ENCODE measurements at places on chromosomes 6 and 20. TPM values are rescaled to one million over a fixed set of nuclear protein-coding genes. Genes with fewer than 3 reads are reported as not detected.

The CALHM6 gene
- total RNA-seq = not detected

The OPRM1 gene
- not detected for total RNA-seq

The HLA-DQB2 gene
- total RNA-seq = not detected

The RNF144B gene
- total RNA-seq = 0.60 TPM

The ZKSCAN3 gene
- total RNA-seq = 5.0 TPM

The FERMT1 gene
- 7.0 TPM for total RNA-seq

The ITPR3 gene
- total RNA-seq = 59.8 TPM

The SMIM28 gene
- total RNA-seq = not detected

The DNAH8 gene
- total RNA-seq = not detected

The MYCT1 gene
- 2.9 TPM for total RNA-seq

The ARMH2 gene
- total RNA-seq = not detected

The OXT gene
- not detected for total RNA-seq

The F13A1 gene
- not detected for total RNA-seq

The CGA gene
- not detected for total RNA-seq

The SRSF3 gene
- total RNA-seq = 238 TPM

The ZNF311 gene
- total RNA-seq = 1.2 TPM

DNA sequence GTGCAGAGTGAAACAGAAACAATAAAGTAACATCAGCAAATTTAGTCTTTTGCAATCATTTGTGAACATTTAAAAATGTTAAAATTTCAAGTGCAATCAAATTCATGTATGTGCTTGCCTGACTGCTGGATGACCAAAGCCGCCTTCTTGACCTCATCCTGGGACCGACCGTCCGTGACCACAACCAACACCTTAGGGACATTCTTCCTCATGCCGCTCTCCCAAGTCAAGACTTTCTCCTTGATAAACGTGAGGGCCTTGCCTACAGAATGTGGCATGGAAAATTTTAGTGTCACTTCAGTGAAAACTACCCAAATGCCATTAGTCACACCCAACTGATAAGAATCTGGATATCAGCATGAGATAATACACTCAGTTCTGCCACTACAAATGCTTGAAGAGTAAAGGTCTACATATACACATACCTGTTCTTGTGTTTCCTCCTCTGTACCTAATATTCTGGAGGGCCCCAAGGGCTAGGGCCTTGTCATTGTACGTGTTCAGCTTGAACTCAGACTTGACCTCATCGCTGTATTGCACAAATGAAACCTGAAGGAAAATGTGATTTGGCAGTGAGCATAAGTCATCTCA is 86.8 kb downstream of the COL12A1 start:
- no peak for DNase-seq

- DNase-seq = peak; percentile 64
Measured at GRCh38 chr20:24146231-24146634, 157.7 kb upstream of the GGTLC1 start.

DNA sequence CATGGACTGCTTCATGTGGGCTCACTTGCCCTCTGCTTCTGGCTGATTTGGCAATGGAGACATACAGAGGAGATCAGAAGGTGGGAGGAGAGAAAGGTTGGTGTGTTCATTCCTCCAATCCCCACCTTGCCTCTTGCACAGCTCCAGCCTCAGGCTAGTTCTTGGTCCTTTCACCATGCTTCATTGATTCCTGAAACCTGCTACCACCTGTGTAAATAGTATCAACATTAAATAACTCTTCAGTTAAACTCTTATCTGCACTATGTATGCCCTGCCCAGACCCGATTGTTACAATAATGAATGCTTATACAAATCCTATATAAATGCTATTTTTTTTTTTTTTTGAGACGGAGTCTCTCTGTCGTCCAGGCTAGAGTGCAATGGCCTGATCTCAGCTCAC is 174.5 kb downstream of the CD83 start:
- DNase-seq = no peak

DNA sequence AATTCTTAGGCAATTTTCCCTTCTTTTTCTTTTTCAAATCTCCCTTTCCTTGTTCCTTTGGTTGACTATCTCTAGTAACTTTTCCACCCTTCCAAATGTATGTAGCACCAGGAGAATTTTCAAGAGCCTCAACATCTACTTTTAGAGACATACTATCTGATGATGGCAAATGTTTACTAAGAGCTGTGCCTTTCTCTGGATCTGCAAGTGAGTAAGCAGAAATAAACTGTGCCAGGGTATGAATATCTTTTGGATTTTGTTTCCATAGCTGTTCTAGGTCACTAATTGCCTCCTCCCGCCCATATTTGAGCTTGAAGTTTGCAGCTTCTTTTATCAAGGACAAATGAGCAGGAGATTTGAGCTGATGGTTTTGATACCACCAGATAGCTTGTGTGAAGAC is 69.5 kb downstream of the GTF2H5 start:
- DNase-seq = no peak

- no peak for DNase-seq
Measured at GRCh38 chr6:168903613-168904345, 349.9 kb downstream of the THBS2 start.

- DNase-seq = no peak
Measured at GRCh38 chr20:38727607-38728190, 3.4 kb downstream of the SLC32A1 start.

- no peak for DNase-seq
Measured at GRCh38 chr6:160298121-160298520, 39.5 kb upstream of the SLC22A2 start.

DNA sequence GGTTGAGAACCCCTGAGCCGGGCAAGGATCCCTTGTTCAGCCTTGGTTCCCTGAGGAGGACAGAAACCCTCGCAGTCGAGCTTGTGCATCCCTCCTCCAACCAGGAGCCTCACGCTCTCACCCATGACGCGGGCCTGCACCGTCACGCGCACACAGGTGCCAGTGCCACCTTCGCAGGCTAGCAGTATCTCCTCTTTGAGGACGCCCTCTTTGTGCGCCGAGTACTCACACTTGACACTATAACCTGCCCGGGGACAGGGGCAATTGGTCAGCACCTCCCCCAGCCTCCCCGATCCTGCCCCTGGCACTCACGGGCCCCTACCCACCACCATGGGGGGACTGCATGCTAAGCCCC is 13.3 kb downstream of the ADISSP start:
- DNase-seq = no peak

GRCh38 chr6:134642279-134642678 is 307.6 kb downstream of the ALDH8A1 start:
- no peak for DNase-seq

DNA sequence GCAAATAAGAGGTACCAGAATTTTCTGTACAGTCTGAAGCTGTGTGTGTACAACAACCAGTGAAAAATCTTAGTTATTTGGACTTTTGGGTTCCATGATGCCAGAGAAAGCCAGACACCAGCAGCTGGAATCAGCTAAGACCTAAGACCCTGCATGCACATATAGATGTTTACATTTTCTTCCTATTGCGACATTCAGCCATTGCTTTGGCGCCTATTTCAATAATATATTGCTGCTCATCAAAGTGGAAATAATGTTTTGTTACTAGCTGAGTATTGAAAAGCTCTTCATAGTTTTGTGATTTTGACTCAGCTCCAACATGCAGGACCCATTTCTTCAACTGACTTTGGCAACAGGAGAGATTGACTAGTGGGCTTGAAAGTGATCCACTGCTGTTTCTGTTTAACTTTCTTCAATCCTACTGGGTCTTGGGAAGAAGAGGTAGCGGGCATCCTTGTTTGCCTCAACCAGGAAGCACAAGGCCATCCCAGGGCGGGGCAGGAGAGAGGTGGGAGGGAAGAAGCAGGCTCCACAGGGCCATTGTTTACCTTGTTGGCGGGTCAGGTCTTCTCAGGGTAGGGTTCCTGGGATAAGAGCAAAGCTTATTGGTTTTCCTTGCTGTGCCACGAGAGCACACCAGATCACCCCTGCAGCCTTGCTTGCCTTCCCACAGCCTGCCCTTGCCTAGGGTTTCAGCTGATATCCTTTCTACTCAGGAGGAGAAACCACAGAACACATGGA is 101.3 kb upstream of the ESR1 start:
- DNase-seq = no peak

DNA sequence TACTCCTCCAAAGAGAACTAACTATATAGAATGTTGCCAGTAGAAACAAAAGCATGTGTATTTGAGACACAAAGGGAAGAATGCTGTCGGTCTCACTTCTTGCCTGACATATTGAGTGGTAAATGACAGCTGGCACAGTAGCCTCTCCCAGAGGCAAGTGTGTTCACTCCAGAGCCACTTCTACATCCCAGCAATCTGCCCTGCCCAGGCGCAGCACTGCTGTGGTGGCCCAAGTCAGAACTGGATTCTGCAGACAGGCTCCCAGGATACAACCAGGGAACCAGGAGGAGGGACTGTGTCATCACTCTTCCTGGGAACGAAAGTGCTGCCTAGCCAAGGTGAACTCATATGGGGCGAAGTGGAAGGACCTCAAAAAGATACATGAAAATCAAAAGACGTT is 103.2 kb upstream of the ARMC2 start:
- no peak for DNase-seq

- DNase-seq = no peak
Measured at GRCh38 chr6:77133031-77133430, 330.3 kb downstream of the HTR1B start.

GRCh38 chr20:42613076-42613475 is 576.6 kb downstream of the PTPRT start:
- DNase-seq = no peak

DNA sequence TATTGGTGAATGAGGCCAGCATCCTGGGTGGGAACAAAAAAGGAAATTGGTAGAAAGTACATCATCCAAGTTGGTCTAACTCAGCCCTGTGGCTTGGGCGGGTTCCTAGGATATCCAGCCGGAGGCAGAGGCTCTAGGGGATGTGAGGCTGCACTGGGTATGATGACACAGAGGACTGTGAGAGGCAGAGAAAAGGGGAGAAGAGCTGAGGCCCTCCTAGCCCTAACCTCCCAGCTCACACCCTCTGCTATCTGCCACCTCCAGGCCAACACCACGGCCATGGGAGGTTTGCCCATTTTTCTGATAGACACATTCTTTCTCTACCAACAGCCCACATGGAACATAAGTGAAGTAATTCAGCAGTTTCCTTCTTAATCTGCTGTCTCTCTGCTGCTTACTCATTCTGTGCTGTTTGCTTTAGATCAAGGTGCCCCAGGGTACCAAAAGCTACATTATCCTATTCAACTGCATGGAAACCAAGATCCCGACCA is 284.4 kb downstream of the ESR1 start:
- peak; percentile 35 for DNase-seq

GRCh38 chr20:63704749-63705117 is 3.0 kb downstream of the ARFRP1 start:
- no peak for DNase-seq

GRCh38 chr6:42320762-42321161 is 103.1 kb upstream of the MRPS10 start:
- DNase-seq = peak; percentile 51

DNA sequence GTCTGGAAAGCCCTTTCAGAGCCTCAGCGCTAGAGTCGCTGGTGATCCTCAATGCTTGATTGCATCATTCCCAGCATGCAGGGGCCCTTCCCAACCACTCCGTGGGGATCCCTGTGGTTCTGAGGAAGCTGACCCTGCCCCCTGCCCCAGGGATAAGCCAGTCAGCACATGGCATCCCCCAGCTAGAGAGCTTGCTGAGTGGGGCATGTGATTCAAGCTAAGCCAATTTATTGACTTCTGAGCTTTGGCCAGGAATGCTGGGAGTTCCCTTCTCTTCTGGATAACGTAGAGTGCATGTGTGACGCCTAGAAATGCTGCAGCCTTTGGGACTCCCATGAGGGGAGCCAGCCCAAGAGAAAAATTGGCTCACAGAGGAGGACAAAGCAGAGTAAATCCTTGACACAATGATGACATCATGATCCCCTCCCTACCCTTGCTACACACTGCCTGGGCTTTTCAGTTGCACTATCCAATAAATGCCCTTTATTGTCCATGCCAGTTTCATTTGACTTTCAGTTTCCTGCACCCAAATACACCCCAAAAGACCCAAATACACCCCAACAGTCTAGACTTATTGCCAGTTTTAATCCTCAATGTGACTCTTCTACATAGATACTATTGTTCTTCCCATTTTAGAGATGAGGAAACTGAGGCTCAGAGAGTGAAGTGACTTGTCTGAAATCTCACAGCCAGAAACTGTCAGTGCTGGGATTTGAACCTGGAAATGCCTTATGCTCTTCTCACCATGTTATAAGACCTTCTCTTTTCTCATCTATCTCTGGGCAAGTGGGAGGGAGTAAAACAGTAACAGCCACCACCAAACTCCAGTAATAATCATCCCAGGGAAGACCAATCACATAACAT is 34.3 kb downstream of the KCNB1 start:
- DNase-seq = no peak

- peak; percentile 96 for DNase-seq
Measured at GRCh38 chr6:152094992-152095592, 287.6 kb downstream of the ESR1 start.

GRCh38 chr20:63280371-63280770 is 7.8 kb downstream of the ARFGAP1 start:
- DNase-seq = no peak

GRCh38 chr6:170221753-170222400 is 69.0 kb downstream of the DLL1 start:
- DNase-seq = no peak

DNA sequence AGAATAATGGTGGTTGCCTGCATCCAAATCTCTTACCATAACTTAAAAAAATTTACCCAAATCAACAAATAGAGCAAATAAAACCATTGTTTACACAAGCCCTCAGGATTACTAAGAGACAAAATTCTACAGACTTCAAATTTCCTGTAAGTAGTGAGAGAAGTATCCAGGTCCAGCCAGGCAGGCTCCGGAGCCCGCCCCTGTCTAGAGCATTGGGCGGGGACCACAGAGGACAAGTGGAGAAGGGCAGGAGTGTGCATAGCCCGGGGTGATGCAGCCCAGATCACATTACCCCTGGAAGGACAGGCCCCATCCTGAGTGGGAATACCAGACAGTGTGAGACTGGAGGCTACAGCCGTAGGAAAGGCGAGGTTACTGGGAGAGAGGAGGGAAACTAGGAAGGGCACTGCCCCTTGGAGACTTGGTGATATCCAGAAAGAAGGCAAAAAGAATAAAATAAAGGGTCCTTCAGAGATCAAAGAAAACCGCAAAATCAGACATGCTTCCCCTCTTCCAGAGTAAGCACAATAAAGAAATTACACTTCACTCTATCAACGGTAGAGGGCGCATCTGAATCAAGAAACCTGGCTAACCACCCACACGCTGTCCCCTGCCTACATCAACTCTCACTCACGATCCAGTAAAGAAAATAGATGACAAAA is 26.6 kb downstream of the RIN2 start:
- DNase-seq = peak; percentile 84

DNA sequence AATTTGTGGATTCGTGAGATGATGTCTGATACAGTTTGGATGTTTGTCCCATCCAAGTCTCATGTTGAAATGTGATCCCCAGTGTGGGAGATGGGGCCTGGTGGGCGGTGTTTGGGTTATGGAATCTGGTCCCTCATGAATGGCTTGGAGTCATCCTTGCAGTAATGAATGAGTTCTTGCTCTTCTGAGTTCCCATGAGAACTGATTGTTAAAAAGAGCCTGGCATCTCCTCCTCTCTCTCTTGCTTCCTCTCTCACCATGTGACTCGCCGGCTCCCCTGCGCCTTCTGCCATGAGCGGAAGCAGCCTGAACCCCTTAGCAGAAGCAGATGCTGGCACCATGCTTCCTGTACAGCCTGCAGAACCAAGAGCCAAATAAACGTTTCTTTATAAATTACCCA is 30.5 kb upstream of the RPP40 start:
- DNase-seq = no peak
